NCI-H2107 (cell line): ENCODE measurements at places on chromosomes 5 and 9.

GRCh38 chr9:93185266-93186214 is 1.6 kb downstream of the WNK2 start:
- no peak for DNase-seq

DNA sequence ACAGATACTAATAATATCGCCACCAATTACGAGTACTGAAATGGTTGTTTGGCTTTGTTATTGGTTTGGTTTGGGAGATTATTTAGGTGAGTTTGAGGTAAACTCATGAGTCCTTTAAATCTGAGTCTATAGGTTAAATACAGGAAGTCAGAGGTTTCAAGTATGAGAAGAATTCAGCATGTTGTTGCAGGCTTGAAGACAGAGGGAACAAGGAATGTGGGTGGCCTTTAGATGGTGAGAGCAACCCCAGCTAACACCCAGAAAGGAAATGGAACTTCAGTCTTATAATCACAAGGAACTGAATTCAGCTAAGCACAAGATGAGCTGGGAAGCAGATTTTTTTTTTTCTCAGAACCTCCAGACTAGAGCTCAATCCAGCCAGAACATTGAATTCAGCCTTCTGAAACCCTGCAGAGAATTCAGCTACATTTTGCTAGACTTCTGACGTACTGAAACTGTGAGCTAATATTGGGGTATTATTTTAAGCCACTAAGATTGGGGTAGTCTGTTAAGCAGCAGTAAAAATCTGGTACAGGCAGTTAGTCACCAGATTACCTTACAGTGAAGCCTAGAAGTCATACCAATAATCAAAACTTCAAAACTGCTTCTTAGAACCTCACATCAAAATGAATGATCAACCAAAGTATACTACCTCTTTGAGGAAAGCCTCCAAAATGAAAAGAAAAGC is 216.0 kb upstream of the PUM3 start:
- DNase-seq: no peak

GRCh38 chr5:88889189-88890069 is 6.4 kb upstream of the MEF2C start:
- no peak for DNase-seq

- no peak for DNase-seq
These were observed 81.0 kb upstream of the SAP30L start for GRCh38 chr5:154364771-154365170.

DNA sequence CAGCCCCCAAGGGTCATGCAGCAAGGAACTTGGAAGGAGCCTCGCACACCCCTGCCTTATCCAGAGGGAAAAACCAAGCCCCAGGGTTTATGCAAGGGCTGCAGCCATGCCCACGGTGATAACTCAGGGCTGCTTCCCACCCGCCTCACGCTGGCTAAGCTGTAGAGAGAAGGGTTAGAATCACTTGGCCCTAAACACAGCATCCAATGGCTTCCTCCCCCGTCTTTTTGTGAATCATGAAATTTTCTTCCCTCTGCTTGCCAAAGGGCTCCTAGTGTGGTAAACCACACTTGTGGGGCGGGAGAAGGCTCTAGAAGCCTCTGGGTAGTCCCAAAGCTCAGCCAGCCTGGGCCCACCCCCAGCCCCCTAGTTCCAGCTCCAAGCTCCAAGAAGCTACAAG is 55.9 kb upstream of the ORM1 start:
- no peak for DNase-seq

GRCh38 chr5:36590513-36591286 is 15.7 kb upstream of the SLC1A3 start:
- no peak for DNase-seq

- no peak for DNase-seq
These were observed 11.3 kb downstream of the MYOZ3 start for GRCh38 chr5:150672237-150672883.

DNA sequence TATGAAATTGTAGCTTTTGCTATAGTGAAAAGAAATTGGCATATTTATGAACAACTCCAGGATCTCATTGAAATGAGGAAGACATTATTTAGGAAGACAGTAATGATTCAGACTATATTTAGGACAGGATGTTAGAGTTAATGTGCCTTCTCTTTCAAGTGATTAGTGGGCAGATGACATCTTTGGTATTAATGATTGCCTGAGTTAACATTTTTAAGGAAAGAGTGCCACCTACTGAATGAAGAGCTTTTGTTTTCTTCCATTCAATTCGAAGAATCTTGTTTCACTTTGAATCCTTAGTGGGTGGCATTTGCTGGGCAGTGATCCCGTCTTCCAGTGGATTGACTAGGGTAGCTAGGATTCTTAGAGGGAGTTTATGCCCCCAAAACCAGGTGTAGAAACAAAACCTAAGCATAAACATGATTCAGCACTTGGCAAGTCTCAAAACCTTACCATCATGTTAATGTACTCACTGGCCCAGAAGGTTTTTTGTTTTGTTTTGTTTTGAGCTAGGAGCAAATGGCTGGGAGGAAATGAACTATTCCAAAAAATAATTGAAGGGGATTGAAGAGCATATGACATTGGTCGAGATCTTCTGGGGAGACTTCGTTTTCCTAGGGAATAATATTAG is 23.2 kb downstream of the MAP3K1 start:
- no peak for DNase-seq

GRCh38 chr9:133725886-133726285 is 12.3 kb downstream of the SARDH start:
- DNase-seq: no peak
